Vagina (tissue), 2 donors: ENCODE measurements at places on chromosomes 2 and 18.
A peak's percentile ranks its signal among the peaks of the same experiment; 100 is the strongest.

DNA sequence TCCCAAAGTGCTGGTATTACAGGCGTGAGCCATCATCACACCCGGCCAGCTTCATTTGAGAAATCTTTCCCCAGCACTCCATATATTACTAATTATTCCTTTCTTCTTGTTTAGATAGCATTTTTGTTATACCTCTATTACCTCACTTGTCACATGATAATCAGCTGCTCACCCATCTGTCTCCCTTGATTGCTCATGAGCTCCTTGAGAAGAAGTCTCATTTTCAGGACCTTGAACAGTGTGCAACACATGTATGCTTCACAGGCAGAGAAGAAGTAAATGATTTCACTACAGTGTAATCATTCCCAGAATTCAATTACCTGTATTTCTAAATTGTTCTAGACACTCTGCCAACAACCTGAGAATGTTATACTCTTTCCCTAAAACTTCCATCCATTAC lies 6.2 kb downstream of the PAIP2B start:
- DNase-seq: no peak
- no peak overlapping the region for H3K27ac ChIP-seq
- H3K4me3 ChIP-seq: no peak overlapping the region
- H3K27me3 ChIP-seq: no peaks in the 10 kb centered on the region

- DNase-seq: no peak
- no peaks in the 10 kb centered on the region for H3K36me3 ChIP-seq
- no peak overlapping the region for H3K27ac ChIP-seq
- peaks cover 7% of the 10 kb centered on the region for H3K4me1 ChIP-seq
- no peak overlapping the region for H3K4me3 ChIP-seq
- H3K27me3 ChIP-seq: no peaks in the 10 kb centered on the region
These were observed 4.9 kb downstream of the LTBP1 start for GRCh38 chr2:32951672-32952071.

- no peaks in the 10 kb centered on the region for H3K27me3 ChIP-seq
- no peaks in the 10 kb centered on the region for H3K4me1 ChIP-seq
- no peaks in the 10 kb centered on the region for H3K36me3 ChIP-seq
- no peak for DNase-seq
These were observed 14.8 kb upstream of the MTERF4 start for GRCh38 chr2:241116606-241117560.

GRCh38 chr2:120826716-120827410 lies 91.2 kb downstream of the GLI2 start:
- no peaks in the 10 kb centered on the region for H3K27me3 ChIP-seq
- H3K36me3 ChIP-seq: no peaks in the 10 kb centered on the region
- H3K4me3 ChIP-seq: no peak overlapping the region
- no peak overlapping the region for H3K27ac ChIP-seq
- peaks cover 12% of the 10 kb centered on the region for H3K4me1 ChIP-seq

DNA sequence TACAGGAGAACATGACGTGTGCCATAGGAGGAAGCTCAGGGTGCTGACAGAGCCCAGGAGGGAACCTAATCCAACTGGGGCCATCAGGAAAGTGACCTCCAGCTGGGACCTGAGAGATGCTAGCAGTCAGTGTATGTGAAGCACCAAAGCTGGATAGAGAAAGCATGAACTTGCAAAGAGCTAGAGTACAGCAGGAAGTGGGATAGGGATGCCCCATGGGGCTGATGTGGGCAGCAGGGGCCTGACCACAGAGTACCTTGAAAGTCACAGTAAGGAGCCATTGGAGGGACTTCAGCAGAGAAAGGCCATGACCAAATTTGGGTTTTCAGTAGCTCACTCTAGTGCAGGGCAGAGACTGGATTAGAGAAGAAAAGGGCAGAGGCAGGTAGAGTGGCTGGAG lies 91.6 kb upstream of the TTC39C start:
- H3K27ac ChIP-seq: no peak overlapping the region
- no peak for DNase-seq
- H3K36me3 ChIP-seq: no peaks in the 10 kb centered on the region
- H3K4me1 ChIP-seq: no peaks in the 10 kb centered on the region

GRCh38 chr2:233430081-233430480 lies 75.8 kb downstream of the DGKD start:
- no peaks in the 10 kb centered on the region for H3K36me3 ChIP-seq
- no peak overlapping the region for H3K4me3 ChIP-seq
- H3K4me1 ChIP-seq: peaks cover 7% of the 10 kb centered on the region
- DNase-seq: no peak

GRCh38 chr18:42261731-42262130 lies 306.7 kb downstream of the PIK3C3 start:
- no peaks in the 10 kb centered on the region for H3K36me3 ChIP-seq
- DNase-seq: no peak
- no peak overlapping the region for H3K27ac ChIP-seq
- no peaks in the 10 kb centered on the region for H3K4me1 ChIP-seq

DNA sequence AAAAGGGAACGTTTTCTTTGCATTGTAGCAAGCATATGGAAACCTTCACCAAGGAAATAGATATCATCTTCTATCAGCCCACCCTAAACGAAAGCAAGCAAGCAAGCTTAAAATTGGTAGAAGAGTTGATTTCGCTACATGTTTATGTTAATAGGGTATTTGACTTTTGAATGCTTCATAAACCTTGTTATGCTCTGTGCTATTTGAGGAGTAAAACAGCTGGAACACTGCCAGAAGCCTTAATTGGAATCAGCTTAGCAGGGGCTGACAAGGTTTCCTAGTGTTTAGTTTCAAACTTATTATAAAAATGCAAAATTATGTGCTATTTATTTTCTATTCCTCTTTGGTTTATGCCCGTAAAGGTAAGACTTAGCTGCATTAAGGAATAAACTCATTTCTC lies 70.6 kb upstream of the LINC00305 start:
- H3K4me3 ChIP-seq: no peak overlapping the region
- no peak overlapping the region for H3K27ac ChIP-seq
- no peaks in the 10 kb centered on the region for H3K4me1 ChIP-seq
- no peaks in the 10 kb centered on the region for H3K36me3 ChIP-seq

- DNase-seq: no peak
- H3K36me3 ChIP-seq: peaks cover 16% of the 10 kb centered on the region
- no peaks in the 10 kb centered on the region for H3K27me3 ChIP-seq
- H3K27ac ChIP-seq: no peak overlapping the region
- no peak overlapping the region for H3K4me3 ChIP-seq
These were observed 33.2 kb downstream of the ITGAV start for GRCh38 chr2:186623084-186623483.

GRCh38 chr2:16225545-16225944 lies 285.2 kb downstream of the MYCN start:
- no peaks in the 10 kb centered on the region for H3K36me3 ChIP-seq
- H3K4me1 ChIP-seq: no peaks in the 10 kb centered on the region
- no peak overlapping the region for H3K27ac ChIP-seq
- H3K4me3 ChIP-seq: no peak overlapping the region

GRCh38 chr18:22277758-22278157 lies 108.4 kb downstream of the GATA6 start:
- H3K4me1 ChIP-seq: no peaks in the 10 kb centered on the region
- H3K36me3 ChIP-seq: no peaks in the 10 kb centered on the region
- no peak for DNase-seq

DNA sequence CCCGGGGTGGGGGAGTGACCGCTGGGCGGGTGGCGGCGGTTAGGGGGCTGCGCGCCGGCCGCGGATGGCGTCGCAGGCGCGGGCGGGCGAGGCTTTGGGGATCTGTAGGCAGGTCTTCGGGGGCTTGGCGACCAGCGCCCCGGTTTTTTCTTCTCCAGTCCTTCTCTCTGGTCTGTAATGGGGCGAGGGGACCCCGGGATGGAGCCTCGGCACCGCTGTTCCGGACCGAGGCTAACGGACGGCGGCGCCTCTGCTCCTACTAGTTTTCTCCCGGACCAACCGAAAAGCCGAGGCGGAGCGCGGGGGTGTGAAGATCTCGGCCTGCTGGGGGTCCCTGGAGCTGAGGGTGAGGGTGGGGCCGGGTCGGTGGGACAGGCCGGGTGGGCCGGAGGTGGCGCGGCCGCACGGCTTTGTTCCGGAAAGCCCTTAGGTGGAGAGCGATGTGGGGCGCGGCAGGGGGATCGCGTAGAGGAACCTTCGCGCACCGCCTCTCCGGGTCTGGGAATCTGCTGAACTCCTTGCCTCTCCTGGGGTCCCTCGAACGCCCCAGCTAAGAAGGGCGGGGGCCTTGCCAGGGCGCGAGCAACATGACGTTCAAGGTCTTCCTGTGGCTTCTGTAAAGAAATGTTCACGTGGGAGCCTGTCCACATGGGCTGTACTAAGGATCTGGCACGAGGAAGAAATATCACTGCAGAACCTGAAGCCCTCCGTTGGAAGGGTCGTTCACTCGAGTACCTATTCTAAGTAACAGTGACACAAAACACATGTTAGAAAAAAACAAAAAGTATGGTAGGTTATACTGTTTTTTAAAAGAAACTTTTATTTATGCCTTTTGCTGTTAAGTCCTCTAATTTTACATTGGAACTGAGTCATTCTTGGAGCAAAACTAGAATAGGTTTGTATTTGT lies 861 bp downstream of the SLC39A10 start:
- H3K27me3 ChIP-seq: no peaks in the 10 kb centered on the region
- DNase-seq: no peak
- H3K36me3 ChIP-seq: no peaks in the 10 kb centered on the region
- peak overlapping the region; percentile 97 for H3K4me3 ChIP-seq
- peaks cover 27% of the 10 kb centered on the region for H3K4me1 ChIP-seq

GRCh38 chr18:65661391-65661790 lies 89.4 kb upstream of the CDH7 start:
- no peak overlapping the region for H3K4me3 ChIP-seq
- H3K36me3 ChIP-seq: no peaks in the 10 kb centered on the region
- H3K4me1 ChIP-seq: no peaks in the 10 kb centered on the region

- H3K36me3 ChIP-seq: no peaks in the 10 kb centered on the region
- no peak overlapping the region for H3K4me3 ChIP-seq
- H3K4me1 ChIP-seq: no peaks in the 10 kb centered on the region
- no peaks in the 10 kb centered on the region for H3K27me3 ChIP-seq
- no peak for DNase-seq
- no peak overlapping the region for H3K27ac ChIP-seq
These were observed 4.8 kb downstream of the NT5C1B start for GRCh38 chr2:18584608-18584954.

GRCh38 chr18:44973282-44973681 lies 292.6 kb downstream of the SETBP1 start:
- H3K27ac ChIP-seq: no peak overlapping the region
- peaks cover 8% of the 10 kb centered on the region for H3K4me1 ChIP-seq
- H3K27me3 ChIP-seq: no peaks in the 10 kb centered on the region
- H3K36me3 ChIP-seq: no peaks in the 10 kb centered on the region
- DNase-seq: no peak
- no peak overlapping the region for H3K4me3 ChIP-seq

GRCh38 chr2:109069331-109070194 lies 59.4 kb upstream of the SH3RF3 start:
- no peak overlapping the region for H3K4me3 ChIP-seq
- H3K36me3 ChIP-seq: no peaks in the 10 kb centered on the region
- H3K27ac ChIP-seq: no peak overlapping the region
- no peak for DNase-seq
- H3K4me1 ChIP-seq: no peaks in the 10 kb centered on the region

DNA sequence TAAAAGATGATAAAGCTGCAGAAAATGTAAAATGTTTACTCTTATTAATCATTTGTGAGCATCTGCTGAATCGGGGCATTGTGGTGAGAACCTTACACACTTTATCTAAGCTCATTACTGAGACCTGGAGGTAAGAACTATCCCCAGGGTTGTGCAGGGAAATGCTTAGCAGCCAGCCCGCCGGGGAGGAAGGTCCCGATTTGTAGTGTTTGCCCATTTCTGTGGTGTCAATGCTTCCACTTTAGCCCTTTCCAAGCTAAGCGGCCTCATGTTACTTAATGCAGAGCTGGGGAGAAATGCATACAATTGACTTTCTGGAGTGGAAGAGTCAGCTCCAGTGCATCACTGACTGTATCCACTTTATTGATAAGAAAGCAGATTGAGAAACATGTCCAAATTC lies 20.8 kb upstream of the KCNK3 start:
- no peaks in the 10 kb centered on the region for H3K36me3 ChIP-seq
- H3K27ac ChIP-seq: no peak overlapping the region
- H3K27me3 ChIP-seq: no peaks in the 10 kb centered on the region
- H3K4me1 ChIP-seq: no peaks in the 10 kb centered on the region
- no peak for DNase-seq
- no peak overlapping the region for H3K4me3 ChIP-seq

DNA sequence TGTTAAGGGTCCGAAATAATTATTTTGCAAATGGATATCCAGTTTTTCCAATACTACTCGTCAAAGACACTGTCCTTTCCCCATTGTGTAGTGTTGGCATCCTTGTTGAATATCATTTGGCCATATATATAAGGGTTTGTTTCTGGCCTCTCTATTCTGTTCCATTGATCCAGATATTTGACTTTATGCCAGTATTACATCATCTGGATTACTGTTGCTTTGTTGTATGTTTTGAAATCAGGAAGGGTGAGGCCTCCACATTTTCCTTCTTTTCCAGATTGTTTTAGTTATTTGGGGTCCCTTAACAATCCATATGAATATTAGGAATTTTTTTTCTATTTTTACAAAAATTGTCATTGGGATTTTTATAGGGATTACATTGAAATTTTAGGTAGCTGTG lies 244.1 kb downstream of the GPD2 start:
- no peaks in the 10 kb centered on the region for H3K36me3 ChIP-seq
- no peak overlapping the region for H3K4me3 ChIP-seq
- no peaks in the 10 kb centered on the region for H3K27me3 ChIP-seq
- no peaks in the 10 kb centered on the region for H3K4me1 ChIP-seq
- no peak for DNase-seq
- no peak overlapping the region for H3K27ac ChIP-seq

DNA sequence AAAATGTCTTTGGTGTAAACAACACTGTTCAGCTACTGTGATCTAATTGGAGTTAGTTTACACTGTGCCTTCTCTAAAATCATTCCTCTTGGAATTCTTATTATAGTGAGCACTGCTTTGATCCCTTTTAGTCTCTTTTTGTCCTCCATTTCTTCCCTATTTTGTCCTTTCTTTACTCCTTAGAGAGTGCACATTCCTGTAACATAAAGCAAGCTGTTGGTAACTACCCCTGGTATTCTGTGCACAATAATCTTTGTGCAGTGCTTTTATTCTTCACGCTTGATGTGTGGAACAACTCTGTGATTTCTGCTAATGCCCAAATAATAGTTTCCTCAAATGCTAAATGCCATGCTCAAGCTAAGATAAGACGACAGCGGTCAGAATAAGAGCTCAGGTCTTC lies 401.5 kb downstream of the DPP10 start:
- no peaks in the 10 kb centered on the region for H3K36me3 ChIP-seq
- H3K4me3 ChIP-seq: no peak overlapping the region
- no peaks in the 10 kb centered on the region for H3K27me3 ChIP-seq

DNA sequence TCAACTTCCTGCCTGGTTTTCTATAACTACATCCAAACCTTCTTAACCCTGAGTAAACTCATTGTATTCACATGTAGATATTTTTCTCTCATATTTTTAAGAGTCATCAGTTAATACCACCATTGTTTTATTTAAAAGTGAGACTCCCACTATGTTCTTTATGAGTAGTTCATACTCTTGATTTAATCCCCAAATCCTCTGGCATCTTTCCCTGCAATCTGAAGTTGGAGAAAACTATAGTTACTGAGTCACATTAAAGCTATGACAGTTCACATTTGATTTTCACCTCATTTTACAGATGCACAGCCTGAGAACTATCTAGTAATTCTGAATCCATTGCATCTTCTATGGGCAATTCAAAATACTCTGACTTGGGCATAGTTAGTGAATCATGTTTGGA lies 1358.7 kb upstream of the NRXN1 start:
- no peak for DNase-seq
- no peaks in the 10 kb centered on the region for H3K27me3 ChIP-seq
- no peak overlapping the region for H3K27ac ChIP-seq
- H3K4me3 ChIP-seq: no peak overlapping the region

- no peaks in the 10 kb centered on the region for H3K4me1 ChIP-seq
- no peaks in the 10 kb centered on the region for H3K36me3 ChIP-seq
- H3K27me3 ChIP-seq: no peaks in the 10 kb centered on the region
- H3K4me3 ChIP-seq: no peak overlapping the region
- DNase-seq: no peak
These were observed 8.9 kb upstream of the AFF3 start for GRCh38 chr2:100151310-100151709.
